ENCODE measurements at places on chromosomes 4 and X.

- no peak for DNase-seq
These were observed 614.8 kb downstream of the PCDH18 start for GRCh38 chr4:136917312-136918110.

DNA sequence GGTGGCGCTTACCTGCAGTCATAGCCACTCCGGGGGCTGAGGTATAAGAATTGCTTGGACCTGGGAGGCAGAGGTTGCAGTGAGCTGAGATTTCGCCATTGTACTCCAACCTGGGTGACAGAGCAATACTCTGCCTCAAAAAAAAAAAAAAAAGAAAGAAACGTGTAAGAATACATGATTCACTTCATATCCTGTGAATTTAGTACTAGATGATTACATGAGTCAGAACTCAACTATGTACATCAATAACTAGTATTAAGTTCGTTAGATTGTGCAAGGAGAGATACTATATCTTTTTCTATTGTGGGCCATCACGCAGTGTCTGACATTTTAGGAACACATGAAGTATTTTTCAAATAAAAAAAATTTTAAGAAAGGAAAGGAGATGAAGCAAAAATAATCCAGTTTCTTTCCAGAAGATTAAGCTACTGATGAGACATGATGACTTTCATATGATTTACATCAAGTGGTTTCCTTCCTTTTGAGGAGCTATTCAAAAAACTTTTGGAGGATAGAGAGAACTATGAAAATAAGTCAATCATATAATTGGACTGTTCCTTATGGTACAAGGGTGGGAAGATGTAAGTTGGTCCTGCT, 64.7 kb upstream of the EXOC1L start:
- DNase-seq = no peak

GRCh38 chr4:112521123-112522023, 5.4 kb upstream of the NEUROG2 start:
- DNase-seq = no peak

GRCh38 chr4:56958111-56958517, 19.3 kb downstream of the NOA1 start:
- peak; percentile 80 for DNase-seq

GRCh38 chr4:85656759-85657505, 182.0 kb downstream of the ARHGAP24 start:
- DNase-seq = no peak

- no peak for DNase-seq
These were observed 7.5 kb downstream of the SEPTIN6 start for GRCh38 chrX:119685225-119686066.

DNA sequence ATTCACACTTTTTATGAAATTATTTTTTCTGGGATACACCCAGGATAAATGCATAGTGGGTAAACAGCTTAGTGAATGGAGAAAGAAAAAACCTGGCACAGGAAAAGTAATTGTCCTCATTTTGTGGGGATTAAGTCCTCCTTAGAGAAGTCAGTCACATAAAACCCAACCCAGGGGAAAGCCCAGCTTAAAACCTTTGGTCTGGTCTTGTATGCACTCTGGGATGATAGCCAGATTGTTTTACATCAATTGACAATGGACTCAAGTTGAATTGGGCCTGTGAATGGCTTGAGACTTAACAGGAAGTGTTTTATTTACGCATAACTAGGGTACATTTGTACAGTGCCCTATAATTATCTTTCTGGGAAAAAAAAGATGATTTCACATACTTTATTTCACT, 561.3 kb upstream of the GRIA3 start:
- DNase-seq = no peak

DNA sequence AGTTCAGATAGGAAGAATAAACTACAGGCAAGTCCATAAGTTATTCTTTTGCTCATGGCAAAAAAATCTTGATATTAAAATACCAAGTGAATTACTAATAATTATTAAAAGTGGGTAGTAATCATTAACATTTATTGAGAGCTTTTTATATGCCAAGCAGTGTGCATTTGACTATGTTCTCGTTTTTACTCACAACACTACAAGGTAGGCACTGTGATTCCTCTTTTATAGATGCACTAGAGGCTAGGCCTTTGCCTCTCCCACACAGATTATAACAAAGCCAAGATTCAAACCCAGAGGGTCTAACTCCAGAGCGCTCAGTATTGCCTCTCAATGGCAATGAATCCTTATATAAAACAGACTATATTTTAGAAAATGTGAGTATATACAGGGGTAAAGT, 254.2 kb downstream of the NAF1 start:
- no peak for DNase-seq

DNA sequence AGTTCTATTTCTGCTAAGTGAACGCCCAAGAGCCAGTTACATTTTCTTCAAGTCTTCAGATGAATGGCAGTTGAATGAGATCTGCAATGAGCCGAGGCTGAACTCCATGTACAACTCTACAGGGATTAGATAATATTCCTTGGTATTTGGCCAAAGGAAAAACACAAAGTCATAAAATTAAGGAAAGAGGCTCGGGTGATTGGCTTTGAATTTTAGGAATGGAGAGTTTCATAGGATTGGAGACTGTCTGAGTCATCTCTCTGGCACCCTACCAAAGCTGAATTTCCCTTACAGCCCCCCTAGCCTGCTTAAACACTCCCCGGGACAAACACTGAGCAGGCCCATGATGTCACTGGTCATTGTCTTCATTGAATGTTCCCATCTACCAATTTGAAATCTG, 188.0 kb upstream of the C1QTNF7 start:
- DNase-seq = no peak

- no peak for DNase-seq
These were observed 172.9 kb upstream of the GALNT7 start for GRCh38 chr4:172995704-172996103.

DNA sequence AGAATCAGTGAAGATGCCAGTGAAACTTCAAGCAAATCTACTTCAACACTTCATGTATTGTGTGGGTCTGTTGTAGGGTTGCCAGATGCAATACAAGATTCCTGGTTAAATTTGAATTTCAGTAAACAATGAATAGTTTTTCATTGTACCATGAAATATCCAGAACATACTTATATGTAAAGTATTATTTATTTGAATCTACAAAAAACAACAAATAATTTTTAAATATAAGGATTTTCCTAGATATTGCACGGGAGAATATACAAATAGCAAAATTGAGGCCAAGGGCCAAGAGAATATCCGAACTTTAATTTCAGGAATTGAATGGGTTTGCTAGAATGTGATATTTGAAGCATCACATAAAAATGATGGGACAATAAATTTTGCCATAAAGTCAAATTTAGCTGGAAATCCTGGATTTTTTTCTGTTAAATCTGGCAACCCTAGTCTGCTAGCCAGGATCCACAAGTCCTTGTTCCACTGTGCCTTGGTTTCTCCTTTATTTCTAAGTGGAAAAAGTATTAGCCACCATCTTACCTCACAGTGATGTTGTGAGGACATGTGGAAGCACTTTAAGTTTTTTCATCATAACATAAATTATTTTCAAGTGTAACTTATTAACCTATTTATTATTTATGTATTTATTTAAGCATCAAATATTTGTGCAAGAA, 2.3 kb downstream of the CXCL8 start:
- DNase-seq = no peak

- no peak for DNase-seq
These were observed 22.4 kb downstream of the CLDN22 start for GRCh38 chr4:183297675-183298074.

- DNase-seq = no peak
These were observed 17.8 kb downstream of the GAB3 start for GRCh38 chrX:154733066-154733425.

DNA sequence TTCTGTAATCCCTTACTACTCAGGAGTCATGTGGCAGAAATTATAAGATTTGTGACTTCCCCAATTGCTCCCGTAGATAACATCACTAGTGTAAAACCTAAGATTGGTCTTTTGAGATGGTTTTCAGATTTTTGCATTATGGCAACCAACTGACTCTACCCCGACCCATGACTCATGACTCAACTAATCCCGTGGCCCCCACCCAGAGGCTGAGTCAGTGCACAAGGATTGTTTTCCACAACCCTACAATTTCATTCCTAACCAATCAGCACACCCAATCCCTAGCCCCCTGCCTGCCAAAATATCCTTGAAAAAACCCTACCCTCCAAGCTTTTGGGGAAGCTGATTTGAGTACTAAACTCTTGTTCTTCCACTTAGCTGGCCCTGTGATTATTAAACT, 109.4 kb upstream of the FAM9C start:
- DNase-seq = no peak

DNA sequence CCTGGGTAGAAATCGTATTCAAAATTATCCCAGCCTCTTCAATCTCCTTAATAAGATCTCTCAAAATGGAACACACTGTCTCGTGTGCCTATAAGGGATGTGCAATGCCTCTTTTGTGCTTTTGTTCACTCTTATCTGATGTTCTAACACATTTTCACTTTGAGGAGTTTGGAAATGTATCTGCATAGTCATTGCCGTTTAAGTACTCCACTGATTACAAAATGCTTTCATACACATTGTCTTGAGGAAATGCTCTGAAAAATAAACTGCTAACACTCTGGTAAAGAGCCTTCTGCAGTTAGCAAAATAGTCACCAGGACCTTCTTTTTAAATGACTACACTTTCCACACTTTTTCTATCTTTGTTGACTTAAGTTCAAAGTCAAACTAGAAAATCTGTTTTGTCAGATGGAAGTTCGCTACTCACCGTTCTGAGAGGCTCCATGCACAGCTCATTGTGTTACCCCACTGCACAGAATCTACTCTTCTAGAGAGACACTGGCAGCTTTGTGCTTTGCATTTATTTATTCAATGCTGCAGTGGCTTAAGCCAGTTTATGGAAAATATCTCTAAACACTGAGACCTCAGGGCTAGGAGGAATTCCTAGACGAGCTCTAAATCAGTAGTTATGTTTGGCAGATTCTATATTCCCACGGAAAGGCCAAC, 159.0 kb downstream of the CHIC2 start:
- no peak for DNase-seq

- peak; percentile 37 for DNase-seq
These were observed 10.3 kb downstream of the RTL5 start for GRCh38 chrX:72121383-72121782.

- no peak for DNase-seq
These were observed 41.0 kb downstream of the CEP44 start for GRCh38 chr4:174324725-174325124.

GRCh38 chrX:129808829-129809796, 29.4 kb downstream of the SASH3 start:
- DNase-seq = no peak

- DNase-seq = peak; percentile 52
These were observed 64.6 kb downstream of the COX7B2 start for GRCh38 chr4:46844325-46844917.

GRCh38 chrX:115067812-115068211, 50.4 kb upstream of the IL13RA2 start:
- no peak for DNase-seq

DNA sequence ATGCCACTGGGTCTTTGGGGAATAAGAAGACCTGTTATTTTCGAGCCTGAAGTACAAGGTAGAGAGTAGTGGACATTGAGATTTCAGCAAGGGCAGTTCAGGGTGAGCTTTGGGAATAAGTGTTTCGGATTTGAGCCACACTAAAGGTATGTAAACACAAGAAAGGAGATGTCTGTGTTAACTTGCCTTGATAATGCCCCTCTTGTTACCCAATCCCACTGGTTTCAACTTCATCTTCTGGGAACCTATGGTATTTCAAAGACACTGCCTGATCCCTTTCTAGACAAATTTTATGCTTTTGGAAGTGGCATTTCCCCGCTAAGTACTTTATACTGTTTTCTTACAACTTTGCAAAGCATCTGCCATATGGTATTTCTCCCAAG, 79.4 kb downstream of the SLC9A6 start:
- DNase-seq = no peak

DNA sequence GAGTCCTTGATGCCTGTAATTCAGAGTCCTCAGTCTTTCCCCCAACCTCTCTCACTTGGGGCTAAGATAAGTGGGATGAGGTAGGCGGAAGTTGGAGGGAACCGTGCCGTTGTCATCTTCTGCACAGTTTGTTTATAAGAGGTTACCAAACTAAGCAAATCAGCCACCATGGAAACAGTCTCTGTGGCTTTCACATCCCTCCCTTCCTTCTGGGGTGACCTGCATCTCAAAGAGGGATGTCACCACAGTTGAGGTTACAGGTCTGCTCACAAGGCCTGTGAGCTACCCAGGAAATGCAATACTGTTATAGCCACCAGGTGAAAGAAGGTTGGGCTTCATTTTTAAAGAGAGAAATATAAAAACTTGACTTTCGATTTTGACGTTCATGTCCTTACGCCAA, 26.3 kb downstream of the RTL5 start:
- no peak for DNase-seq

GRCh38 chr4:76610751-76611547, 175.9 kb downstream of the SHROOM3 start:
- DNase-seq = peak; percentile 65

GRCh38 chrX:1483843-1484637, 31.3 kb upstream of the ASMTL start:
- no peak for DNase-seq

- DNase-seq = no peak
These were observed 1.0 kb upstream of the TMEM131L start for GRCh38 chr4:153465140-153465539.

GRCh38 chr4:12409507-12410190, 981.0 kb upstream of the HS3ST1 start:
- peak; percentile 90 for DNase-seq

GRCh38 chr4:96809563-96809962, 969.7 kb downstream of the PDHA2 start:
- no peak for DNase-seq

Measured in ACHN (cell line).